ENCODE measurements at places on chromosomes 16 and 17.

GRCh38 chr17:79164913-79165695, 90.5 kb downstream of the ENGASE start:
- no peak for DNase-seq

- DNase-seq, result no peak
Observed at GRCh38 chr17:81144423-81144781, 20.9 kb upstream of the PVALEF start.

DNA sequence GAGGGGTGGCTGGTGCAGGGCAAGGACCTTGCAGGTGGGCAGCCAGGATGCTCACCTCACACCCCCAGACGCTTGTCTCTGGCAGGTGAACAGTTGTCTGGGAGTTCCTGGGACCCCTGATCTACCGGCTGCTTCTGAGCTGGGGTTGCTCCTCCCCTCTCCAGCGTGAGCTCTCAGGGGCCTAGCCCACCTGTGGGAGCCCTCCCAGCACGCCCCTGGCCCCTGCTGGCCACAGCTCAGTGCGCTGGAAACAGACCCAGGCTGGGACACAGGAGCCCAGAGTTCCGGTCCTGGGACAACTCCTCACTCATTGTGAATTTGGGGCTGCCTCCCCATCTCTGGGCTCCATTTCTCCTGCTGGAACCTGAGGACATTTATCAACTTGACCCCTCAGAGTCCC, 30.3 kb downstream of the ARHGAP23 start:
- DNase-seq, result no peak

DNA sequence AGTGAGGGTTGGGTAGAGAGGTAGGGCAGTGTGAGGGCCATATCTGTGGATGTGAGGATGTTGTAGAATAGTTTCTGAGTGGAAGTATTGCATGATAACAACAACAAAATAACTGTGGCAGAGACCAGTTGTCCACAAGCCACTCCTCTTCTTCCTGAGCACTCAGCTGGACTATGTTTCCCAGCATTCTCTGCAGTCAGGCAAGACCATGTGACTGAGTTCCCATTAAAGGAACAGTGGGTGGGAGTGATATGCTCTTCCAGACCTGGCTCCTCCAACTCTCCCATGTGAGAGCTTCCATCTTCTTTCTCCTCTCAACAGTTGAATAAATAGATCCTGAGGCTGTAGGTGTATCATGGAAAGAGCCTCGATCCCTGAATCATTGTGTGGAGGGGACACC, 272.4 kb downstream of the CBLN1 start:
- DNase-seq, result no peak

DNA sequence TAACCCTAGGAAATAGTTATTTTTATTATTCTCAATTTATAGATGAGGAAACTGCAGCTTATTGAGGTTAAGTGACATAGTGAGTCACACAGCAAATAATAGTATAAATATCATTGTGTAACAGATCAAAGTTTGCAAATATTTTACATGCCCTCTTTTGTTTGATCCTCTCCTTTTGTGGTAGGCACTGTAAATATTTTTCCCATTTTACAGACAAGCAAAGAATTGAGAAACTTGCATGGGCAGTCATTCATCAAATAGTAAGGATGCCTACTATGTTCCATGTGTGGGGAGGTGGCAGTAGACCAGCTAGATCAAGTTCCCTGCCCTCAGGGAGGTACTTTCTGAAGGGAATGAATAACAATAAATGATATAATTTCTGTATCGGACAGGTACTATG, 173.0 kb downstream of the PHKB start:
- DNase-seq, result no peak

GRCh38 chr16:66400503-66401380, 26.4 kb upstream of the BEAN1 start:
- no peak for DNase-seq

Data from left renal cortex interstitium (tissue), 4 donors.